ENCODE measurements at places on chromosomes 3 and 15.

DNA sequence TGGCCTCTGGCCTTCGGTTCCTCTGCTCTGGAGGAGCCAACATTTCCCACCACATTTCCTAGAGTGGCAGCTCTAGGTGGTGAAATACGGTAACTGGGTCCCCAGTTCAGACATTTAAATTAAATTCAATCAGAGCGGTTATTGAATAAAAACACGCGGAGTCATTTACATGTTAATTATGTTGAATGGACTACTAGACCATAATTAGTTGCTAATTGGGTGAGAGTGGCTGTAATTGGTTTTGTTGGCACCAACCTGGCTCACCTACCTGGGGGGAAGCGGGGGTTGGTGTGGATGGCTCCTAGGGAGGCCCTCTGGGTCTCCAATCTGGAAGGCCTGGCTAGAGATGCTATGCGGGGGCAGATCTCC is 12.7 kb downstream of the SEMA3F start:
- no peak for DNase-seq

DNA sequence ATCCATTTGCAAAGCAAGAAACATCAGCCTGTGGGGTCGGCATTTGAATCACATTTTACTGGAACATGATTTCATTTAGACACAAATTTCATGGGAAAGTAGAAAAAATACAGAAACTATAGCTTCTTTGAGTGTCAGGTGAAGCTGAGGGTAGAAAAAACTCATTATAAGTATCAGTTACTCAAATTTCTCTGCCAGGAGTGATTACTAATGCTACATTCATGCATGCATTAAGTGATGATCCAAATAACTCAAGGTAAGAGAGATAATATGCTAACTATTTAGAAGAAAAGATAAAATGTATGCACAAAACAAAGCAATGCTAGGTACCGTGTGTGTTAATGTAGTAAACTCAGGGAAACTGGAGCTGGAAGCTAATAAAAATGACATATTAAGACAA is 406.0 kb downstream of the GAP43 start:
- no peak for DNase-seq

DNA sequence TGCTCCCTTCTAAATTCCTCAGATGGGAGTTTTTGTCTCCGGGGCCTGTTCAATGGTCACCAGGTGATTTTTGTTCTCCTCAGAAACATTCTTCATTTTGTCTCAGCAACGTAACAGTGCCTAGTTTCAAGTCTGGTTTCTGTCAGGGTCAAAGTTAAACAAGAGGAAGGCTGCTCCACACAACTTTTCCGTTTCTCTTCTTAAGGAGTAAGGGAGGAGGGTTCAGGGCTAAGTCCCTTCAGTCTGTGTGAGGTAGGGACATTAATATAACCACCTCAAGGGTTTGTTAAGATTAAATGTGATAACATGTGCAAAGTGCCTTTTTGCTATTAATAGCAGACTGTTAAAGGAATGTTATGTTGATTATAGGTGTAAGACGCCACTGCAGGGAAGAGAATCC is 41.8 kb downstream of the HOMER2 start:
- DNase-seq = no peak

DNA sequence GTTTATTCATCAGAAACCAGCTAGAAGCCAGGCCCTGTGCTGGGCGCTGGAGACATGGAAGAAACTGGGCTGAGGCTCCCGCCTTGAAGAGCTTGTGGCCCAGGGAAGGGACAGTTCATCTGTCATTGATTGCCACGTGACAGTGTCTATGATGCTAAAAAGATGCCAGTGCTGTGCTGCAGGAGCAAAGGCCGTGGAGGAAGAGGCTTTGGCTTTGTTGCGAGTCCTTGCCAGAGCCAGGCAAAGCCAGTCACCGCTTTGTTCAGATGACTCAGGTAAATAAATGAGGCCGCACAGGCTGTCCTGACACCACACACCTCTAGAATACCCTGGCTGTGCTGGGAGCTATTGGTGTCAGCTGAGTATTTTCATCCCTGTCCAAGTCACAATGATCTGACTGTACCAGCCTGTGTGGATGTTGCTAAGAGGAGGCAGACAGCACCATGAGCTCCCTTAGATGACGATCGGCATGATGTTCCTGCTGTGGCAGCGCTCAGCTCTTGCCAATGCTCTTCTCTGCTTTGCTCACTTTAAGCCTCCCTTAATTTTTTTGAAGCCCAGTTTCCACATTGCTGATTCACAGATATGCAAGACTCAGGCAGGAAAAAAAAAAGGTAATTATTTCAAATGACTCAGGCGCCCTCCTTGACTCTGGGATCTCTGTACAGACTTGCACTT is 77.5 kb downstream of the CCNL1 start:
- no peak for DNase-seq

GRCh38 chr3:82596805-82597204 is 835.4 kb upstream of the GBE1 start:
- no peak for DNase-seq

- DNase-seq = no peak
These were observed 7.6 kb downstream of the AGTR1 start for GRCh38 chr3:148705314-148705713.

GRCh38 chr3:160644491-160644890 is 32.5 kb upstream of the ARL14 start:
- DNase-seq = no peak

- no peak for DNase-seq
These were observed 614.8 kb upstream of the ZNF717 start for GRCh38 chr3:76400141-76400540.

- DNase-seq = peak; percentile 51
These were observed 967.8 kb upstream of the CFAP20DC start for GRCh38 chr3:60017631-60018030.

GRCh38 chr3:24220859-24221657 is 273.6 kb downstream of the THRB start:
- DNase-seq = no peak

DNA sequence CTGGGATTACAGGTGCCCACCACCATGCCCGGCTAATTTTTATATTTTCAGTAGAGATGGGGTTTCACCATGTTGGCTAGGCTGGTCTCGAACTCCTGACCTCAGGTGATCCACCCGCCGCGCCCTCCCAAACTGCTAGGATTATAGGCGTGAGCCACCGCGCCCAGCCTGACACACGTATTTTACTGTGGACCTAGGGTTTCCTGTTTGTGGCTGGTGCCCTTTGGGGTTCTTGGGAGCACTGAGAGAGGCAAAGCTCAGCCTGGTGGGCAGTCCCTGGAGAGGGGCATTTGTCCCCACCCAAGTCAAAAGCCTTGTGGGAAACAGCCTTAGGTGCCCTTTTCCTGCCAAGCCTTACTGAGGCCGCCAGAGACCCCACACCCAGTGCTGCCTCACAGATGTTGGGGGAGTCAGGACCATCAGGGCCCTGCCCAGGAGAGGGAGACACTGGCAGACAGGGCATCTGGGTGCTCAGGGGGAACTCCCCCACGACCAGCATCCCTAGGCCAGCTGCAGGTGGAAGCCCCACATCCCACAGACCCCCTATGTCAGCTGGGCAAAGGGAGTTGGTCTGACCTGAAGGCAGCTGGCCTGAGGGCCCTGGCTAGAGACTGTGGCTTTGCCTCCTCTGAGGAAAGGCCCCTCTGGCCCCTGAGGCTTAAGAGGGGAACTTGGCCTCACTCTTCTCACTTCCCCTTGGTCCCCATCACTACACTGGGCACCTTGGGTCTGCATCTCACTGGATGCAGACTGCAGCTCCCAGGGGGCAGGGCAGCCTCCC is 35.1 kb downstream of the DNAH1 start:
- DNase-seq = no peak

DNA sequence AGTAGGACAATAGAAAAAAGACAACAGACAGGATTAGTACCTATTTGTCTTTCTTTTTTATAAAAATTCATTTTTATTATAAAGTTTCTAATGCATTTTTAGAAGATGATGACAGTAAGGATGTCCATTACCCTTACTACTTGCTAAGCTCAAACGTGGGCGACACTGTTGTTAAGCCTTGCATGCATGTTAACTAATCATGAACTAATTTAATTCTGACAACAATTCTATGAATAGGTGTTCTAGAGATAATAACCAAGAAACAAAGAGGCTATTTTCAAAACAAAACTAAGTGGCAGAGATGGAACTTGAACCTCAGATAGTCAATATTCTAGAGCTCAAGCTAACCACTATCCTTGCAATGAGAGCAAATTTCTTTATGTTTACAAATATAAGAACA is 247.9 kb downstream of the GBE1 start:
- no peak for DNase-seq

DNA sequence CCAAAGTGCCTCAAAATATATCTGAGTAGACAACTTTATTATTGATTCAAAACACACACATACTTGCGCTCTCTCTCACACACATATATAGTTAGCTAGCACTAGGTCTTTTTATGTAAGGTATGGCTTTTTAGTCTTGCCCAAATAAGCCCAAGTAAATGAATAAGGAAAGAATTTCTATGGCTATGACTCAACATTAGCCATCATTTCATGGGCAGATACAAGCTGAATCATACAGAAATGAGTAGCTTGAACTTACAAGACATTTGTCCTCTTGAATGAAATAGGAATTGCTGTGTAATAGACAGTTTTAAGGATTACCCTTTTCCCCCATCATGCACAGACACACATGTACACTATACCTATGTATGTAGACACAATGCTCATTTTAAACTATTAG is 4.9 kb downstream of the CADPS start:
- no peak for DNase-seq

DNA sequence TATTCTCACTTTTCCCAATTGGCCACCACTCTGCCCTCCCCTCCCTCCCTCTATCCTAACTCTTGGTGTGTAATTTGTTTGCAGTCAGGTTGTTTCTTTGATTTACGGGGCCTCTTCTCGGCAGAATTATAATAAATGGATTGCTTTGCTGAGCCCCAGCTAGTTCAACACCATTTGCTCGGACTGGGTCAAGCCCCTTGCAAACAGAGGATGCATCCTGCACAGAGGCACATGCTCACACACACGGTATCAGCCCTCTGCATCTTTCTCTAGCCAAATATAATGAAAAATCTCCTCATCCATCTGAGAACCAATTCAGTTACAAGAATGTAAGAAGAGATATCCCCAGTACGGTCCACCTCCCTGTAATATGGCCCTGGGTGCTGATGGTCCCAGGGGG is 97.7 kb downstream of the EPHB1 start:
- DNase-seq = no peak

Data from GM12864 (cell line).